ENCODE measurements at places on chromosomes 7 and 10.

- no peak for DNase-seq
Observed at GRCh38 chr10:36224431-36224985, 582.4 kb upstream of the FZD8 start.

DNA sequence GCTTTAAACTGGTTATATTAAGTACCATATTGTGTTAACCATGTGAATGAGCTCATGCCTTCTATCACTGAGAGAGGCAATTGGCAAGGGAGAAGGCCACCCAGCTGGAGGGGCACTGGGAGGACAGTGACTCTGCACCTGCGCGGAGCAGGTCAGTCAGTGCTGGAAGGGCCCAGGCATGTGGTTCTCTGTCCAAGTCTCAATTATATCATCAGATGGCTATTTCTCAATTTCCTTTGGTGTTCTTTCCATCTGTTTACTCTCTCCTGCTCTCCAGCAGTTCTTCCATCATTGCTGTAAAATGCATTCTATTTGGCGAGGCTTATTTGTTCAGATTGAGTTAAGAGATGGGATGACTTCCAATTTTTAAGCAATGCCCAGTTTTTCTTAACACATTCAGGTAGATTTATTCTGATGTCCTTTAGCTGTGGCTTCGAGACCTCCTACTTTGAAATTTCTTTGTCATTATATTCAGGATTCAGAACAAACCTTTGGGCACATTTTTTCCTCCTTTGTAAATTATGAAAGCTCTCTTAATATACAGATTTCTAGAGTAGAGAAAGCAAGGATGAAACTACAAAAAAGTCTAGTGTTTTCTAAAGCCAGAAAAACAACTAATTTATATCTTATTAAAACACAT is 159.3 kb downstream of the BMPER start:
- no peak for DNase-seq

DNA sequence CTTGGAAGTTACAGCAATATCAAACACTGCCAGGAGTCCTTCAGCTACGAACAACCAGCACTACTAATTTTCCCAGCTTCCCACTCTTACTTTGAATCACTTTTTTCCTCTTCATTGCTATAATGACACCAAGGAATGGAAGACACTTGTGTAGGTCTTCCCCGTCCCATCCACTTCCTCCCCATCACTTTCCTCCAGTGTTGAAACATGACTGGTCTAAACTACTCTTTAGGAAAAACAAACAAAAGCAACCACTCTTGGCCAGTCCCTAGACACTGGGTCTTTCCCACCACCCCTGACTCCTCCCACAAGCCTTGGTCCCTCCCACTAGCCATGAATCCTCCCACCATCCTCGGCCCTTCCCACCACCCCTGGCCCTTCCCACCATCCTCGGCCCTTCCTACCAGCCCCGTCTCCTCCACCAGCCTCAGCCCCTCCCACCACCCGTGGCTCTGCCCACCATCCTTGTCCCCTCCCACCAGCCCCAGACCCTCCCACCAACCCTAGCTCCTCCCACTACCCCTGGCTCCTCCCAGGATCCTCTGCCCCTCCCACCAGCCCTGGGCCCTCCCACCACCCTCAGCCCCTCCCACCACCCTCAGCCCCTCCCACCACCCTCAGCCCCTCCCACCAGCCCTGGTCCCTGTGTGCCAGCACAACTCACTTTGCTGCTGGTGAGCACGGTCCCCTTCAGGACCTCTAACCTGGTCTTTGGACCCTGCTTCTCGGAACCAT is 68.5 kb downstream of the CXCL12 start:
- no peak for DNase-seq

GRCh38 chr7:6306471-6306870 is 34.0 kb upstream of the CYTH3 start:
- no peak for DNase-seq
